ENCODE measurements at places on chromosomes 5 and 9.

DNA sequence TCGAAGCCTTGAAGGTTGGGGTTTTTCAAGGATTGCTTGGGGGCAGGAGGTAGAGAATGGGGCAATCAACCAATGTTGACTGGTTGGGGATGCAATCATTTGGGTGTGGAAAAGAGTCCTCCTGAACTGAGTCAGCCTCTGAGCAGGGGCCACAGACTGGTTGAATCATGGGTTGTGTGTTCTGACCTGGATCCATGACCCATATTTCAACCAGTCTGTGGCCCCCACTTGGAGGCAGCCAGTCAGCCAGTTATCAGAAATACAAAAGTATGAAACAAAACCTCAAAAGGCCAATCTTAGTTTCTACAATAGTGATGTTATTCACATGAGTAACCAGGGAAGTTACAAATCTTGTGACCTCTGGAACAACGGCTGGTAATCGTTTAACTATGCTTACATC is 81.4 kb upstream of the RANBP6 start:
- peak; percentile 95 for DNase-seq

- DNase-seq = no peak
Observed at GRCh38 chr5:69013481-69013880, 80.3 kb upstream of the SLC30A5 start.

DNA sequence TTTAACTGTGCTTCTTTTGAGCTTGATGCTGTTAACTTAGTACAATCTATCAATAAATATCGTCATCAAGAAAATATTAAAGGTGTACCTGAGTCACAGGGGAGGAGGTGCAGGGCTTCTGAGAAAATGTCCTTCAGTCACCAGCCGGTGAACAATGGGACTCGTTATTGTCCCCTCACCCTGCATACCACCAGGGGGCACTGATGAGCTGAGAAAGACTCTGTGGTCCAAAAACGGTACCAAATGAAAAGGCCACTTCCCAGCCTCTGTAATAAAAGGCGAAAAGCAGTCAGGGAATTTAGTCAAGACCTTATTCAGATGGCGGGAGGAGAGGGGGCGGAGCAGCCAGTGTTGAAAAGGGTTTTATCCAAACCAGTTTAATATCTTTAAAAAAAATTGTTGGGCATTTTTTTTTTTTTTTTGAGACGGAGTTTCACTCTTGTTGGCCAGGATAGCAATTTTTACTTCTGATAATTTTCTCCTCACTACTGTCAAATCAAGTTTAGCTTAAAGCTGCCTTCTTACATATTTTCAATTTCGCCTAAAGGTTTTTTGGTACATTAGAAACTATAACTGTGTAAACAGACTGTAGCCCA is 271.9 kb upstream of the ADAMTS16 start:
- DNase-seq = no peak

DNA sequence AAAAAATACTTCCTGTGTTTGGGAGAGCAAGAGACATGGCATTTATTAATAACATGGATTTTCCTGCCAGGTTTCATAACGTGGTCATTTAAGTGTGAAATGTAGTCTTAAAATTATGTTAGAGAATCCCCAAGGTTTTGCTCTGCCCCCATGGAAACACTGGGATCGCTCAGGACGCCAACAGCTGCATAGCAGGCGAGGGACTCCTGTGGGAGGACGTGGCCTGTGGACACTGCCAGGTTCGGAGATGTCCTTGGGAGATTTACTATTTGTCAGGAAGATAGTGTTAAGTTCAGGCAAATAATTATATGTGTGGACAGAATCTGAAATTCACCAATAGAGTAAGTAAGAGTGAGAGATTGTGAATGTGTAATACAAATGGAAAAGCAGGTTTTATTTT is 977 bp downstream of the BTNL9 start:
- DNase-seq = no peak
